ENCODE measurements at places on chromosomes 1 and 21.

DNA sequence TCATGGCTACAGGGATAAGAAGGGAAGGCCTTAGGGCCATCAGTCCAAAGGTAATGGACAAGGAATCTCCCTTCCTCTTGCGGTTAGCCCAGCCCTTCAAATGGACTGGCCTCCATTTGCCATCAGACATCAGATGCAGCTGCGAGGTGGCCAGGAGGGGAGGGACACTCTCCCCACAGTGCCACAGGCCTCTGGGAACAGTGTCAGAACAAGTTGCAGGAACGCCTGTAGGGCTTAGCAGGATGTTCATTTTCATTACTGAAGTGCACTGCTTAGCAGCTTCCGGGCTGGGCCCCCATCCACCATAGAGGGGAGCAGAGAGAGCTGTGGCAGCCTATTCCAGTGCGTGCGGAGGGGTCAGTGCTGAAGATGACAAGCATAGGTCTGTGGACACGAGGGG is 127.5 kb downstream of the GALNT2 start:
- no peak for DNase-seq

- DNase-seq = no peak
These were observed at the start of the genes PLA2G2C and UBXN10 for GRCh38 chr1:20185834-20186782. Gene PLA2G2C (minus strand): TSS chr1:20186518. CDS start chr1:20177363, 9,155 bp downstream. Gene UBXN10 (plus strand): TSS chr1:20186096. CDS start chr1:20190562, 4,466 bp downstream.

- no peak for DNase-seq
These were observed 71.4 kb downstream of the CLIC6 start for GRCh38 chr21:34740198-34740597.

DNA sequence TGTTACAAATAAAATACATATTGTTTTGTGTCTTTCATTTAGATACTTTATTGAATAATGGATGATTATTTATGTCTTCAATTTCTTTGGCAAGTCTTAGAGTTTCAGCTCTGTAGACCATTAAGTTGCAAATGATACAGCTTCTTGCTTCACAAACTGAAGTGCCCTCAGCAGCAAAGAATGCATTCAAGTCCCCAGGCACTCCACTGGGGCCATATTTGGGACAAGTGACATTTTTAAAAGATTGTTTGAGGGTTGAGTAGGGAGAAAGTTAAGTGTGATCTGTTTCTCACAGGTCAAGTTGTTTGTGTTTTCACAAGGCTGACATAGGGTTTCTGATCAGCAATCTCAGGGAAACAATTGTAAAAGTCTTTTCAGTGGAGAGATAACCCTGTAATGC is 400.7 kb downstream of the PLA2G4A start:
- DNase-seq = no peak

- DNase-seq = no peak
These were observed 8.9 kb upstream of the RNF187 start for GRCh38 chr1:228478326-228478725.

GRCh38 chr1:5990913-5991312 is 1.3 kb downstream of the NPHP4 start:
- no peak for DNase-seq

- DNase-seq = no peak
These were observed 20.1 kb downstream of the URB1 start for GRCh38 chr21:32372755-32373154.

DNA sequence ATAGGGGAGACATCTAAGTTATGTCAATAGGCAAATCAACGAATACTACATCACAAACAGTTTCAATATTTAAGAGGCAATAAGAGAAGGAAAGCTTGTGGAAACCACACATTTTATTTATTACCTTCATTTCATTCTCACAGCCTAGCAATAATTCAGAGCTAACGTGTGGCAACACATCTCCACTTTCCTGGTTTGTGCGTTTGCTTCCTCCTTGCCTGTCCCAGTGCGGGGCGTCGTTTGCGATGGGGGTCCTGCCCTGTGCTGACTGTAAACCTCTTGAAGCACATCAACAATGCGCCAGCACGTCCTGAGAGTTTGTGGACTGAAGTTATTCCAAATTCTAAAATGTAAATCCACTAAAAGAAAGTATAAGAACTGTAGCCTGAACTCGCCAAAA is 14.4 kb upstream of the VPS26C start:
- DNase-seq = no peak

- DNase-seq = no peak
These were observed 102.7 kb downstream of the LMX1A start for GRCh38 chr1:165253818-165254254.

GRCh38 chr1:230493264-230493663 is 67.1 kb upstream of the PGBD5 start:
- DNase-seq = no peak

- no peak for DNase-seq
These were observed 10.5 kb downstream of the TENT5C start for GRCh38 chr1:117616356-117616755.

DNA sequence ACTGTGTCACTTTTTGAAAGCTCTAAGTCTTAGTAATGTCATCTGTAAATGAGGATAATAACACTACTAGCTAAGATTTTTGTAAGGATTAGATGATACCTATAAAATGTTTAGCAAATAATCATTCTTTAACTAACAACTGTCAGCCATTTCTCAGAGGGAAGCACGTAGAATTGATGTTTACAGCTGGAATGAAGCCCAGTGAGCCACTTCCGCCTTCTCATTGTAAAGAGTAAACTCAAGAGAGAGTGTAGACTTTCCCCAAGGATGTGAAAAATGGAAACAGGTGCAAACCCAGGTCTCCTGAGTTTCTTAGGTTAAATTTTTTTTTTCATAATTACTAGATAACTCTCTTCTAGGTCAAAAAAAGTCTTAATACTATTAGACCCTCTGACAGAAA is 4.9 kb downstream of the GREM2 start:
- DNase-seq = no peak

DNA sequence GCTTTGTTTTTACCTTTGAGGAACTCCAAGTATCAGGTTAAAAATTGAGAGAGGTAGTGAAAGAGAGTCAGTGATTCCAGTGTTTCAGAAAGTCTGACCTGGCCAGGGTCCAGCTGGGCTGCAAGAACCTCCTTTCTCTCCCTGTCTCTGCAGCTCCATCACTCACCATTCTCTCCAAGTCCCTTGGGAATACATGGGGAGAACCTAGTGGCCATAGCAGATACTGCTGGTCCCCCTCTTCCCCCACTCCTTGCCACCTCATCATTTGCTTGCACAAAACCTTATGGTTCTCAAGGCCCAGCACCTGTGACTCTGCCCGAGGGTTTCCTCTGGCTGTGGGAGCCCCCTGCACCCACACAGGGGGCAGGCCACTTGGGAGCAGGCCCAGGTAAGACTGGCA is 279.5 kb downstream of the KIF26B start:
- no peak for DNase-seq
